GM12878 (cell line): ENCODE measurements at places on chromosomes 16 and 17. TPM values are rescaled to one million over a fixed set of nuclear protein-coding genes. Genes with fewer than 3 reads are reported as not detected.

The STX1B gene
- 2.2 and 2.4 TPM in 2 replicates for total RNA-seq

The SDR42E1 gene
- total RNA-seq: 2.6 and 3.2 TPM in 2 replicates

The PRSS33 gene
- total RNA-seq: not detected in 2 replicates

The KRTAP16-1 gene
- total RNA-seq: not detected in 2 replicates

The CLEC16A gene
- 28.7 and 30.0 TPM in 2 replicates for total RNA-seq

The RAB11FIP4 gene
- 27.0 and 28.7 TPM in 2 replicates for total RNA-seq

The CCL15 gene
- not detected in 2 replicates for total RNA-seq

The PRKCA gene
- total RNA-seq: 1.9 and 2.3 TPM in 2 replicates

The CCL4 gene
- total RNA-seq: 50.8 and 54.8 TPM in 2 replicates

The MYL4 gene
- total RNA-seq: 0.96 TPM in 1 of 2 replicates, not detected in the other

The CORO6 gene
- total RNA-seq: 3.2 and 3.7 TPM in 2 replicates

The PHF23 gene
- 34.0 and 39.2 TPM in 2 replicates for total RNA-seq

The SP6 gene
- 0.05 TPM in 1 of 2 replicates, not detected in the other for total RNA-seq

The CDH8 gene
- 0.53 TPM in 1 of 2 replicates, not detected in the other for total RNA-seq

The TMEM204 gene
- total RNA-seq: 0.18 TPM in 1 of 2 replicates, not detected in the other

The ATP2A3 gene
- total RNA-seq: 91.7 and 99.2 TPM in 2 replicates

The KCNJ16 gene
- not detected in 2 replicates for total RNA-seq

The EPX gene
- total RNA-seq: not detected in 2 replicates

The CCL16 gene
- total RNA-seq: not detected in 2 replicates

The CSF3 gene
- total RNA-seq: 0.28 TPM in 1 of 2 replicates, not detected in the other

The KRT33A gene
- not detected in 2 replicates for total RNA-seq

The VASN gene
- 0.10 TPM in 1 of 2 replicates, not detected in the other for total RNA-seq

The AANAT gene
- 0.23 TPM in 1 of 2 replicates, not detected in the other for total RNA-seq
